NK-92 treated with Interleukin-12 subunit alpha and Interleukin-12 subunit beta, amount 100 ng/mL, for 24 hours (cell line): ENCODE measurements at places on chromosomes 1 and 21.

GRCh38 chr1:53324728-53325297, 3.1 kb downstream of the LRP8 start:
- DNase-seq, result no peak

GRCh38 chr1:1238702-1239178, 6.7 kb downstream of the B3GALT6 start:
- DNase-seq, result no peak

DNA sequence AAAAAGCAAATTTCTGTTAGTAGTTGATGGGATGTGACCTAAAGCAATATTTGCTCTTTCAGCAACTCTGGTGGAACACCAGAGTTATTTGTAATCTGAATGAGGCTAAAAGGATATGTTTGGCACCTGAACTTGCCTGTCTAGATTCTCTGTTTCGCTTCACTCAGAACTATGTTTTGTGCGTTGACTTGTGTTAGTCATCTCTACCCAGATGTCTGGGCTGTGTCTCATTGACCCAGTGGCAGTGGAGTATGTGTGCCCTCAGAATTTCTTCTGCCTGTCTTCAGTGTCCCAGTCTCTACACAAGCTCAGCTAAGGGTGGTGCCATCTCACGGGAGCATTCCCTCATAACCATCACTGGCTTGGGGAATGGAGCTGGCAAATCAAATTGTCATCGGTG, 13.9 kb downstream of the KCNK1 start:
- DNase-seq, result no peak

GRCh38 chr1:230982696-230983095, 3.8 kb downstream of the ARV1 start:
- no peak for DNase-seq

- DNase-seq, result no peak
Measured at GRCh38 chr1:102191723-102192122, 195.0 kb upstream of the OLFM3 start.

DNA sequence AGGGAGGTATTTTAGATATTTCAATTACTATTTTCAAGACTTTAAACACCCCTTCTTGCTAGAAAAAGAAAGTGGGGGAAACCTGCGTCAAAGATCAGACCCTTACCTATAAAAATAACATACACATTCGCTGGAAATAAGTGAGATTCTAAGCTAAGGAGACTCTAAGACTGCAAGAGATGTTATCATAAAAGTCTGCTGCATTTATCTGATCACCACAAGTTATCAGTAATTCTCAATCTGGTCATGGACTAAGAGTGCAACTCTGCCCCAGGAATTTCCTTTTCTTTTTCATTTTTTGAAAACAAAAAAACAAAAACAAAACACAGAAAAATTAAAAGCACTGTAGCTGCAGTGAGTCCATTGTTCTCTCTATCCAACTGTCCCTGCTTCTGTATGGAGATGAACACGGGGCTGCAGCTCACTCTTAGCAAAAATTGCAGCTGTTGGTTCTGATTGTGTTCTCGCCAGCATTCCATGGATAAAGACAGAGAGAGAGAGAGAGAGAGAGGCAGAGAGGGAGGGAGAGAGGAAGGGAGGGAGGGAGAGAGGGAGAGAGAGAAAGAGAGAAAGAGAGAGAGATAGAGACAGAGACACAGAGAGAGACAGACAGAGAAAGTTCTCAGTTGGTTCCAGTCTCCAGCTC, 14.1 kb downstream of the XKR8 start:
- no peak for DNase-seq

- no peak for DNase-seq
Measured at GRCh38 chr1:154697710-154698109, 89.7 kb upstream of the ADAR start.

GRCh38 chr1:164380893-164381292, 178.1 kb upstream of the PBX1 start:
- DNase-seq, result no peak

DNA sequence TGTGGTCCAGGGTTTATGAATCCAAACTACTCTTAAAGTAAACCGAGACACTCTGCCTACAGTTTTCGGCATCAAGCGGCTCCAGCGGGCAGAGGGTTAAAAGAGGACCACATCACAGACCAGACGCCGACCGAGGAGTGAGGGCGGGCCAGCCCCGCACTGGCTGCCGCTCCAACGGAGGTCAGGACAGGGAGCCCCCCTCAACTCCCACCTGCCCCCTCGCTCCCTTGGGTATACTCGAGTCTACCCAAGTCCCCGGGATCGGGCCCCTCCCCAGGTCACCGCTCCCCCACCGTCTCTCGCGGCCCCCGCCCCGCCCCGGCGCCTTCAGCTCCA, 312 bp downstream of the ARNT start:
- DNase-seq, result no peak

- no peak for DNase-seq
Measured at GRCh38 chr21:16215663-16216183, 485.9 kb downstream of the USP25 start.

GRCh38 chr1:41711581-41711980, 207.1 kb downstream of the HIVEP3 start:
- DNase-seq, result no peak

DNA sequence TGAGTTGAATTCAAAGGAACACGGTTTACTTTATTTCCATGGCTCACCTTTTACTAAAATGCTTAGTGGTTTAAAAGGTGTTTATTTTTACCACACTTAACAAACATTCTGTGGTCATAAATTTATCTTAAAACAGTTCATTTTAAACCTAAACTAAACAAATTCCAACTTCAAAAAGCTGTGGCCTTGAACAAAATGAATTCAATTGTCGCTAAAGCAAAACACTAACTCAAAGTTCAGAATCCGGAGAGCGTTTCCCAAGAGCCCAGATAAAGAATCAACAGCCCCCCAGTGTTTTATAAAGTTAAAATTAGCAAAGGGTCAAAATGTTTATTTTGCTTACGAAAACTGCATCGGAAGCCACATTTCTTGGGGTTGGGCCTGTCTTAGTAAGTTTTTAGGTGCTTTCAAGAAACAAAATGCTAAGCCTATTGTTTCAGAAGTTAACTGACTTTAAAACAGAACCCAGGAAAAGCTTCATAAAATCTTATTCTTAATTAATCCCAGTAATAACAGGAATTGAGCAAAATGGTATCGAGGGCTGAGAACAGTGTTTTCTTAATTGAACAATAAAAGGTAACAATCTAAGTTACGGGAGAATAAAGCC, 1.3 kb downstream of the PUM1 start:
- DNase-seq, result no peak

DNA sequence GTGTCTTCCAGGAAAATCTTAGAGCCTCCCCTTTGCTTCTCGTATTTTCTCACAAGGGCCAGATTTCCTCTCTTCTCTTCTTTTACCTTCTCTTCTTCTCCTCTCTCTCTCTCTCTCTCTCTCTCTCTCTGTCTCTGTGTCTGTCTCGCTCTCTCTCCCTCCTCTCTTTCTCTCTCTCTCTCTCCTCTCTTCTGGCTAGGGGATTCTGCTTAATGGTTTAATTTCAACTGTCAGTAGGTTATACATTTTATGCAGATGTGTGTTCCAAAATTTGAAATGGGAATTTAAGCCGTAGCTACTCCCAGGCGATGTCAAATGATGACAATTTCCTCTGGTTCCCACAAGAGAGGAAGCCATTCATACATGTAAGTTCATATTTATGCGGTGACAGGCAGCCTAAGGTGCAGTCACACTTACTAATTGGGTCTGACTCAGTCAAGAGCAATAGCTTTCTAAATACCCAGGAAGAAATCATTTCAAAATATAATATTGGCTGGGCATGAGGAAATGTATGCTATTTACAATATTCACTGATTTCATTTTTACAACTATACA, 1.4 kb downstream of the DSCAM start:
- DNase-seq, result no peak
